ENCODE measurements at places on chromosomes 6 and 20.

DNA sequence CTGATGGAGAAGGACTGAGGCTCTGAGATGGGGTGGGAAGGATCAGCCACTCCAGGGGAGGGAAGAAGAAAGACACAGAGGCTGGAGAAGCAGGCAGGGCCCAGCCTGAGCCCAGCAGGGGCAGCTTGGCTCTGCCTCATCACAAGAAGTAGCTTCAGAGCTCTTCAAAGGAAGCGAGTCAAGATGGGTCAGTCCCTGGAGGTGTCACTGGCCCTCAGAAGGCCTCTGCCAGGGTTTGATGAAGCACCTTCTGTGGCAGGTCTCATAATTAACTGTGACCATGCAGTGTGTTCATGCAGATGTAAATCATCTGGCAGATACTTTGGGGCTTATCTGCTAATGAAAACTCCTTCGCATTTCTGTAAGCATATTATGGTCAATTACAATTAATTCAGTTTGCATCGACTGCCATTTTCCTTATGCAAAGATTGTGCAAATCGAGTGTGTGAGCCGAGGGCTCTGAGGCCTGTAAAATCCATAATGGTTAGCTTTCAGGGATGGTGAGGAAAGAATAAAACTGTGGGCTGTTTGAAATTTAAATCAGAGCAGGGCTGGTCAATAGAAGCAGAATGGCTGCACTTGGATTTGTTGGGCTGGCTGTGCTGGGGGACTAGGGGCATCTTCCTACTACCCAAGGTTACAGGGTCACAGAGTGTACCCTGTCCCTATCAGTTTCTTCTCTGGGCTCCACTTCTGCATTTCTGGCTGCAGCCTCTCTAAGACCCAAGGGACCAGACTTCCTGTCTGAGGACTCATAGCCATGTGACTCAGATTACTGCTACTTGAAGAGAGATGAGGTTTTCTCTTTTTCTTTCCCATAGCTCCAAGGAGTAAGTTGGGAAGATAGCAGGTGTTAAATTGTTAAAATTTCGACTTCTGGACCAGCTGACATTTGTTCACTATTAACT is 376.6 kb downstream of the DHX35 start:
- DNase-seq, result no peak

- no peak for DNase-seq
These were observed 11.2 kb upstream of the RANBP9 start for GRCh38 chr6:13722880-13723279.

DNA sequence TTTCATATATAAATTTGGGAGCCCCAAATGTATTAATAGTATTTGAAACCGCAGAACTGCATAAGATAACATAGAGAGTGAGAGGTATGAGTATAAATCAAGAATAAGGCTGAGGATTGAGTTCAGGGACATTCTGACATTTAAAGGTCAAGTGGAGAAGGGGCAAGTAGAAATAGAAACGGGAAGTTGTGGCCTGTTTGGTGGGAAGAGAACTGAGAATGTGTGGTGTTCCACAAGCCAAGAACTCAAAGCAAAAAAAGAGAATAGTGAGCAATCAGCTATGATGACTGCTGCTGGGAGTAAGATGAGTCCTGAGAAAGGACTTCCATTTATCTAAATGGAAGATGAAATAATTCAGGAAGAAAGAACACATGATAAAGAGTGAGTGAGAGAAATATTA is 418.4 kb downstream of the CD109 start:
- DNase-seq, result no peak

DNA sequence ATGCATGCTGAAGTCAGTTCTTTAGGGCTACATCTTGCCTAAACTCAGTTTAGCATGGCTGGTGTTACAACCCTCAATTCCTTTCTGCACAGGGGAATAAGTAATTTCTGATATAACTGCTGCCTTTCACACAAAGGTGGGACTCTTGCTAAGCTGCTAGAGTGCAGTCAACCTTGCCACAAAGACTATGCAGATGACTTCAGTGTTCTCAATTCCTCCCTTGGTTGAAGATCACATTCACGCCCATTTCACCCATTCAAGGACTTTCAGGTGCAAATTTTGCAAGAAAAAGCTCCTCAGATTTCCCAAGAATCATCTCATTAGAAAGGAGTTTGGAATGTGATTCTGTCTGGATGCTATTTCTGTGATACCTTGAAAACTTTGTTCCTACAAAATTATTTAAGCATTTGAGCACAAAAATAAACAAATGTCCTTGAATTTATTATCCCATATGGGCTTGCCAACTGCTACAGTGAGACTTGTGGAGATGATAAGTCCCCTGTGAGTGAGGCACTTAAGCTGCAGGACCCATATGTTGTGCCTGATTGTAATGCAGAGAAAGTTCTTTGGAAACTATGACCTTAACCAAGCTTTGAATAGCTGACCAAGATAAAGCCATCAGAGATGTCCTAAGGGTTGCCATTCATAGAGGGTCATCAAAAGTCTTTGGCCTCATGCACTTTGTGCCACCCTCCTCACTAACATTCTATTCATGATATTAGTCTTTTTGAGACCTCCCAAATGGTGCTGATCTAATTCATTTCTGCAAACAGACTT is 111.8 kb downstream of the PLCB4 start:
- no peak for DNase-seq

DNA sequence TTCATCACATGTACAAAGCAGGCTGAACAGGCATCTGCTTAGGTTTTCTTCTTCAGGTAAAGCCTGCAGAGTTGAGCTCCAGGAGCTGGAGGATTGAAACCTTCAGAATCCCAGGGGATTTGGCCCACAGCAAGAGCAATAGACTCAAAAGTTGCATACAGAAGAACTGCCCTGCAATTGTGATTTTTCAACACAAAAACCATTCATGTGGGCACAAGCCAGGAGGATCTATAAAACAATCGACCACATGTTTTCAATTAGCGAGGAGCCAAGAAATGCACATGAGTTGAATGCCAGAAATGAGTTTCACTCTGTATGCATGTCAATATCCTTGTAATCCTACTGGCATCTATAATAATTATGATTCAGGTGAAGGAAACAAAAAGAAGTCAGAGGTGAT is 576.4 kb downstream of the HDGFL1 start:
- no peak for DNase-seq

GRCh38 chr6:154356113-154356512 is 490 bp downstream of the IPCEF1 start:
- no peak for DNase-seq

Data from occipital lobe (tissue), 3 donors.